ENCODE measurements at places on chromosomes 12 and 14.

- no peak for DNase-seq
These were observed 131.2 kb upstream of the FOXG1 start for GRCh38 chr14:28635387-28635786.

GRCh38 chr14:105385698-105386365 lies 12.5 kb upstream of the TEX22 start:
- DNase-seq = no peak

GRCh38 chr12:18382236-18382885 lies 121.0 kb downstream of the PIK3C2G start:
- no peak for DNase-seq

- DNase-seq = no peak
These were observed 80.1 kb downstream of the C12orf42 start for GRCh38 chr12:103415681-103416080.

DNA sequence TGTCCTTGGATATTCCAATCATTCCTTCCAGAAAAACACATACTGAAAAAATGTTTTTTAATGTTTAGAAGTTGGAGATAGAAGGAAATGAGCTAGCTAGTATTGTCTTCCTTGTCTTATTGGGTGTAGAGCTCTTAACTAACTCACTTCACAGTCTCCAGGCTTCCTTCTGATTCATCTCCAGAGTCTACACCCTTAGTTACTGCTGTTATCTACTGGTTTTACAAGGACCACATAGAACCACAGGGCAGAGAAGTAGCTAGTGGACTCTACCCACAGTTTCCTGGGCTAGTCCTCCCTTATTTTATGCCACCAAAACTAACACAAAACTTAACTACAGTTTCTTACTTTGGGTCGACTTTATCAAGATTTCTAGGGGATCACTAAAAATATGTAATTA lies 31.0 kb upstream of the DHRS4 start:
- no peak for DNase-seq

DNA sequence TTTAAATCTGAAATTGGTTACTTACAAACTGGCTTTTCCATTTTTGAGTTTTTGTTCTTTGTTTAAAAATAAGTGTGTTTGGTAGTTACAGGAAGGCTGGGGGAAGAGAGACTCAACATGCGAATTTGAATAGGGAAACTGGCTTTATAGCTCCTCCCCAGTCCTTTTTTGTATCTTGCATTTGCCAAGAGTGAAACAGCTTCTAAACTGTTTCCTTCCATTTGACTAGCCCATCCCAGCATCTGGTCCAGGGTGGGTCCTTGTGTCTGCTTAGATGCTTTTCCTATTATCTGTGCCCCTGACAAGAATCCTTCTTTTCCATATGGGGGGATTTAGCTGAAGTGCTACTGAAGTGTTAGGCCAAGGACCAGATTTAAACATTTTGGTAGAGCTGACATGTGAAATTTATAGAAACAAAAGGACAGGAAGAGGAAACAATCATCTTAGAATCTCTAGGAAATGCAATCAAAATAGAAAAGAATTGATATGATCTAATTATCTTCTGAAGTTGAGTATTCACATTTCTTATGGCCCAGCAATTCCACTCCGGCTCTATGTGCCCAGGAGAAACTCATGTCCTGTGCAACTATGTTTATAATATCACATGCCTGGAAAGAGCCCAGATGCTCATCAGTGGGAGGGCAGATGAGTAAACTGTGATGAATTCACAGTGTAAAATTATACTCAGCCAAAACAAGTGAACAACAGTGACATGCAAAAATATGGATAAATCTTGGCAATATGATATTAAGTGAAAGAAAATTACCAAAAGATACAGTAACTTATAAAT lies 7.4 kb downstream of the SMOC1 start:
- no peak for DNase-seq

GRCh38 chr12:44299524-44299923 lies 463.6 kb downstream of the TMEM117 start:
- DNase-seq = no peak

DNA sequence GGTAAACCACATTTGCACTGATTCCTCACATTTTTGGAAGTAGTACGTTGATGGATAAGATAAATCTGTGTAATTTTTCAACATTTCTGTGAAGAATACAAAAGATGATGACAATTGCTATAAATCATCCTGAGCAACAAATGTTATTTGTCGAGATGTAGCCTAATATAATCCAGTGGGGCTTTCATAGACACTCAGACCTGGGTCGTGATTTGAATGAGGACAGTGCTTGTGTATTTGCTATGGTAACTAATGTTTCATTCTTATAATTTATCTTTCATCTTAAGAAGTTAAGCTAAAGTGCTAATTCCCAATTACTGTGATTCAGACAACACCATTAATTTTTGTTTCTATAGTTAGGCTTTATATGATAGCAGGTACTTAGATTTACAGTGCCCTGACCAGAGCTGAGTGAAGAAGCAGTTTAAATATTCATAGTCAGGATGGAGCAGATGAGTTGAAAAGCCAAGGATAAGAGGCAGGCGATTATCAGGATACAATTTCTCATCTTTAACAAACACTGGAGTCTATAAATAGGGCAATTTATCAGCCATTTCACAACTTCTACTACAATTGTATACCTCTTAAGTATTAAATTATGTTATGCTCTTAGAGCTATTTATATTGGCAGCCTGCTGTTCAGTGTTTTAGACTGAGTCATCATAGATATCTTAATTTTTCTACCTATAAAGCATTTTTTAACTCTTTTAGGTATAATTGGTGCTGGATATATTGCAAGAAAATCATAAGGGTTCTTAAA lies 359.9 kb downstream of the TRHDE start:
- no peak for DNase-seq

DNA sequence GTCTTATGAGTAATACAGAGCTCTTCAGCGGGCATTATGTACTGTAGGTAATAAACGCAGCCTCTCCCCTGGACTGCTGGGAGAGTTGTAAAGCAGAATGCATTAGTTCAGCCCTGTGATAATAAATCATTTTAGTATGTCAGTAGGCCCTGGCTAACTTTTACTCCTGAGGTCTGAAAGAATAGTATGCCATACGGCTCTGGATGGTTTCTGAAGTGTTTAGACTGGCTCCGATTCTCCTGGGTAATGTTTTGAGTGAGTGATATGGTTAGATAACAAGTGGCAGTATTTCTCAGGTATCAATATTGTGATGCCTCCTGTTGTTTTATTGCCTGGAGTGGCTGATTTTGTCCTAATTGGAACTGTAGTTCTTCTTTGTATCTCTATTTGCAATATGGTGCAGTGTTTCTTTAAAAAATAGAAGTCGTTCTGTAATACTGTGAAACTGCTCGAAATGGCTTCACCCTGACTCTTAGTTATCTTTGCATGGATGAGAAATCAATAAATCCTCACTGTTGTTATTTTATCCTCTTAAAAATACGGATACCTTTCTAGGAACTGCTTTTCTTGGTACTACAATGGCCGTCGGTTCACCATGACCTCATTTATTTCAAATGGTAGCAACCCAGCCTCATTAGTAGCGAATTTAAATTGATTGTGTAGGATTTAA lies 100.2 kb downstream of the PDZRN4 start:
- no peak for DNase-seq

GRCh38 chr12:68428724-68429501 lies 96.8 kb upstream of the MDM1 start:
- no peak for DNase-seq

DNA sequence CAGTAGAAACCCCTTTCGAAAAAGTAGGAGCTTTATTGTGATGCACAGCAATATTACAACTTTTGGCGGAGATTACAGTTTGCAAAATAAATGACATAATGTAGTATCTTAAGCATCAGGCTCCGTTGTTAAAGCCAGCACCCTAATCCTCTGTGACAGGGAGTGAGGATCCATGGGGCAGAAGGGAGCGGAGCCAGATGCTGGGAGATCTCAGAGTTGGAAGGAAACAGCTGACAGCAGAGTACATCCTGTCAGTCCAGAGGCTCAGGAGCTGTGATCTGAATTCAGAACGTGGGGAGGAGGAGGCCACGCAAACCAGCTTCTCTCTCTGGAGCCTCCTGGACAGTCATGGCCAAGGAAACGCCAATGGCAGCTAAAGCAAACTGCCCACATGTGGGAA lies 55.7 kb downstream of the TMTC1 start:
- DNase-seq = no peak

GRCh38 chr12:100404769-100405407 lies 48.0 kb downstream of the SLC17A8 start:
- DNase-seq = no peak

DNA sequence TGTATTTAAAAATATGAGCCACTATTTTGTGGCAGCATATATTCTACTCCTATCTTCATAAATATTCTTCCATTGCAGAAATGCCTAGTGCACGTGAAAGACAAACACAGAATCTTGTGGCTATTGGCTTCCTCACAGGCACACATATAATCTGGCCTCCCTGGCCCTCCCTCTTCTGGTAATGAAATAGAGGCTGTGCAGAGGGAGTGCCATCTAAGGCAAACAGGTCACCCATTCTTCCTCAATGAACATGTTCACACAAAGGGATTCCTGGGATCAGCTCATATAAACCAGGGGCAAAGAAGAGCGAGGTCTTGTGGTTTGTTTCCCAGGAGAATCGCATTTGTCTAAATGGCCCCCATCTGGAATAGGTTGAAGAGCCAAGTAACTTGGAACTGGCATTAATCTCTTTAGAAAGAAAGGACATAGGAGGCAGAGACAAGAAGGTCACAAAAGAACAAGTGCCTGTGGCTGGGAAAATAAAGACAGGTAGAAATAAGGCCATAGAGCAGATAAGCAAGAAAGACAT lies 171.6 kb upstream of the PTPRQ start:
- DNase-seq = no peak

- no peak for DNase-seq
These were observed 1.9 kb upstream of the KRT78 start for GRCh38 chr12:52850681-52851080.

- no peak for DNase-seq
These were observed 445.6 kb upstream of the PDE3A start for GRCh38 chr12:19922717-19923116.

DNA sequence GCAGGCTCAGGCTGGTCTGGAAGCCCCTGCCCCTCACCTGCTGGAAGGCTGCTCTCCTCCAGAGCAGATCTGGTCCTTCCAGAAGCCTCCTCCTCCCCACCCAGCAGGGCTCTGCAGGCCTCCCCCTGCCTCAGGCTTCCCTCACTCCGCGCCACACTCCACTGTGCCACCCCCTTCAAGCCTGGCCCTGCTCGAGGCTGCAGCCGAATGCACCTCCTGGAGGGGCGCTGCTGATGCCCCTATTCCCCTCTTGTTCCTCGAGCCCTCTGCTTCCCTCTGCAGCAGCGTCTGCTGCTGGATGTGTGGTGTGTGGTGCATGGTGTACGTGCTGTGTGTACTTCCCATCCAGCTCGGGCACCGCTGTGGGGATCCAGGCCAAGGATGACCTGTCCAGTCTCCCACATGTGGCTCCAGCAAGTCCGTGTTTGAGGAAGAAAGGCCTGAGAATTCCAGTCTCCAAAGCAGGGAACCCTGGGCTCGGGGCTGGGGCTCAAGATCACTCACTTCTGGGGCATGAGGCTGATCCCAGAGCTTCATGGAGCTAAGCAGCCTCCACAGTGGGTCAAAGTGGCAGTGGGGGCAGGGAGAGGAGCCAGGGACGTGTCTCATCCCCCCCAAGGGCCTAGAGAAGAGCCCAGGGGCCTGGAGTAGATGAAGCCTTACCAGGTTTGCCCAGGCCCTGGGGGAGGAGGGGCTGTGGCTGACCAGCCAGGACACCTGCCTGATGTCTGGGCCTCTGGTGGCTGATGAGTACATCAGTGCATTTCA lies 136.0 kb upstream of the C14orf180 start:
- DNase-seq = no peak

DNA sequence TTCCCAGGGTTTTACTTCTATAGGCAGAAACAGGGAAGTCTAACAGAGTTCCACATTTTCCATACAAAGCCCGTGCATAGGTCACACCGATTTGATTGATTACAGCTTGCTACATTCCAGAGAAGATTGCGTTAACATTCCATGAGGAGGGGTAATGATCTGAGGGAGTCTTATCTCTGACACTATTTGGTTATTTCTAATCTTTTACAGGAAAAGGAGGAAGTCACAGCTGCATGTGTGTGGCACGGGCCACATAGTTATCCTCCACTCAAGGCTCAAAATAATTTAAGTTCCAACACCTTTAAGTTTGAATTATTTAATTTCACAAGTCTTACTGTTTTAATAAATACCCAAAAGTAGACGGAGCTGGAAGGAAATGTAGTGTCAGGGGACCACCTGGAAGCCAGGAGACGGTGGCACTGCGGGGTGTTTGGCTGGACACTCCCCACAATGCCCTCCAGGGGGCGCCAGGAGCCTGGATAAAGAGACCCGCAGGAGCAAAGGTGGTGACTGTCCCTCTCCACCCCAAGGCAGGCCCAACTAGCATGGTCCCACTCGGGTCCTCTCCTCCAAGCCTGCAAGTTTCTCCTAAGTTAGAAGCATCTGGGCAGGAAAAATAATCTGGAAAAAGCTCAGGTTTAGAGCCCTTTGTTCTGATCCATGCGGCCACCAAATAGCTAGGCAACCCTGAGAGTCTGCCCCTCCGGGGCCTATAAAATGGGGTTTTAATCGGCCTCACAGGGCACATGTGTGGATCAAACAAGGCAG lies 20.2 kb downstream of the KRT8 start:
- no peak for DNase-seq

DNA sequence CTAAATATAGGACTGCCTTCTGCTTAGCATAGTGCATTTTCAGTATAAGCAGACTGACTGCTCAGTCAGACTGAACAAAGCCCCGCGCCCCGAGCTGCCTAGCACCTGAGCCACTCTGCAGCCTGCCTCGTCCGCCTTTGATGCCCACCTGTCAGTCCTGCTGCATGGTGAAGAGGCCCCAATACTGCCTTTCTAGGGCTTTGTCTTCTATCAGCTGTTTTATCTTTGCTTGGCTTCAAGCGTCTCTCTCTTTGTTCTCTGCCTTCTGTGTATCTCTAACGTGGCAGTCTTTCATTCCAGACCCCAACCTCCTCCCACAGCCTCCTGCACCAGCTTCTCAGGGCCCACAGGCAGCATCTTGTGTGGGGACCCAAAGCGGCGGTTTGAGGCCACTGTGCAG lies 1001.0 kb downstream of the VRK1 start:
- no peak for DNase-seq

GRCh38 chr14:52052288-52052943 lies 16.4 kb downstream of the NID2 start:
- no peak for DNase-seq

DNA sequence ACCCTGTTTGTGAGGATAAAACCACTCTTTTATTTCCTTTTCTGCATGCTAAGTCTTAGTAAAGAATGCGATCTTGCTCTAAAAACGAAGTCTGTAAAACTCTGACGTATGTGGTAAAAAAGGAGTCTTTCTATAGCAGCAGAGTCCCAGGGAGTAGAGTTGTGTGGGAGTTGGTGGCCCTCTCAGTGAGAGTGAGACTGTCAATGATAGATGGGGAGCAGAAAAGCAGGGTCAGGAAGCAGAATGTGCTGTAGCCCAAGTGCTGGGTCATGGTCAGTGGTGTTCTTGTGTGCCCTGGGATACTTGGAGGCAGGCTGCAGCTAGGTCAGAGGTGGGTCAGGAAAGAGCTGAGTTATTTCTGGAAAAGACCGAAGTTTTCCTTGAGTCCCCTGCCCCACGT lies 20.3 kb upstream of the GPR33 start:
- no peak for DNase-seq

GRCh38 chr14:20873370-20874177 lies 17.6 kb upstream of the RNASE3 start:
- DNase-seq = no peak

- peak; percentile 26 for DNase-seq
These were observed 34.3 kb upstream of the SLC38A1 start for GRCh38 chr12:46303039-46303666.

GRCh38 chr14:67396381-67396970 lies 15.5 kb downstream of the PLEK2 start:
- DNase-seq = no peak

- DNase-seq = no peak
These were observed 362.9 kb downstream of the RAD51B start for GRCh38 chr14:68182492-68182891.

- no peak for DNase-seq
These were observed 3.3 kb downstream of the GUCY2C start for GRCh38 chr12:14693116-14693515.
